ENCODE measurements at places on chromosomes 7 and 10.

- no peak for DNase-seq
Measured at GRCh38 chr7:17427924-17428323, 129.5 kb downstream of the AHR start.

DNA sequence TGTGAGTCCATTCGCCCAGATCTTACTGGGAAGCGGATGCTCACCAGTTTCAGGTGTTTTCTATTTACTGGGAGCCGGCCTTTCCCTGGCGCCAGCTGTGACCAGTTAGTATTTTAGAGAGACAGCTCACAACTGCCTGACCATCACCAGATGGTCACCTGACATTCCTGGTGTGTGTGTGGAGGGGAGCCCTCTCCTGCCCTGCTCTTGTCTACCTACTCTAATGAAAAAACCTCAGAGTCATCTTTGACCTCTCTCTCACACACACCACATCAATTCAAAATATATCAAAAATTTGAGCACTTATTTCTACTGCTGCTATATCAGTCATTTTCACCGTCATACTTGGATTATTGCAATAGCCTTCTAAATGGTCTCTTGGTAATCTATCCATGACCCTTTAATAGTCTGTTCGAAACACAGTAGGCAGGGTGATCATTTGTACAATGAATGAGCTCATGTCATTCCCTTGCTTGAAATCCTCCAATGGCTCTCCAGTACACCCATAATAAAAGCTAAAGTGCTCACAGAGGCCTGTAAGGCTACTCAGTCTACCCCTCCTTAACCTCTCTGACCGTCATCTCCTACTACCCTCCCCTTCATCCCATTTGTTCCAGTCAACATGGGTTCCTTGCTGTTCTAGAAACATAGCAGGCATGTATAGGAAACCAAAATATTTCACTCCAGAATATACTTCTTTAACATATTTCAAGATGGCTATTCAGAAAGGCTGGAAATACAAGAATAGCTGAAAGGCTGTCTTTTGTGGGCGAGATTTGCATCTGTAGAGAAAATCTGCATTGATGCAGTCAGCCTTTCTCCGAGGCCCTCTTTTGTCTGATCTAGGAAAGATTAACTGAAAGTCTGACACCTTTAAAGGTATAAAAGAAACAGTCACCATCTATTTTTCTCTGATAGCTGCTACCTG is 17.5 kb upstream of the NT5C3A start:
- DNase-seq: no peak

- no peak for DNase-seq
Measured at GRCh38 chr7:89839329-89839728, 314.9 kb upstream of the STEAP1 start.

- no peak for DNase-seq
Measured at GRCh38 chr7:98629001-98629431, 11.9 kb downstream of the NPTX2 start.

DNA sequence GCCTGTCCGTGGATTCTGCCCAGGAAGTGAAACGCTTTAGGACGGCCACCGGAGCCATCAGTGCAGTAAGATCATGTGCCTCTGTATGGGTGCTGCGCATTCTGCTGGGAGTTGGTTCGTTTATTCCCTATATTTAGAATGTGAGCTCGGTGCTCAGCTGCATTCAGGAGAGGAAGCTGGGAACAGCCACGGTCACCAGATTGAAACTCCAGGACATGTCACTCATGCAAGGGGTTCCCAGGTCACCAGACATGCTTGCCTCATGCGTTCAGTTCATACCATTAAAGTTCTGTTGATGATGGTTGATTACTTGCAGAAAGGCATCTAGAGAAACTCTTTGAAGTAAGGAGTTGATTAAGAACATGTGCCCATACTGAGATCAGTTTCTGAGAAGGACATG is 78.1 kb downstream of the TRRAP start:
- DNase-seq: no peak

GRCh38 chr7:80632819-80633218 is 5.6 kb upstream of the CD36 start:
- no peak for DNase-seq

DNA sequence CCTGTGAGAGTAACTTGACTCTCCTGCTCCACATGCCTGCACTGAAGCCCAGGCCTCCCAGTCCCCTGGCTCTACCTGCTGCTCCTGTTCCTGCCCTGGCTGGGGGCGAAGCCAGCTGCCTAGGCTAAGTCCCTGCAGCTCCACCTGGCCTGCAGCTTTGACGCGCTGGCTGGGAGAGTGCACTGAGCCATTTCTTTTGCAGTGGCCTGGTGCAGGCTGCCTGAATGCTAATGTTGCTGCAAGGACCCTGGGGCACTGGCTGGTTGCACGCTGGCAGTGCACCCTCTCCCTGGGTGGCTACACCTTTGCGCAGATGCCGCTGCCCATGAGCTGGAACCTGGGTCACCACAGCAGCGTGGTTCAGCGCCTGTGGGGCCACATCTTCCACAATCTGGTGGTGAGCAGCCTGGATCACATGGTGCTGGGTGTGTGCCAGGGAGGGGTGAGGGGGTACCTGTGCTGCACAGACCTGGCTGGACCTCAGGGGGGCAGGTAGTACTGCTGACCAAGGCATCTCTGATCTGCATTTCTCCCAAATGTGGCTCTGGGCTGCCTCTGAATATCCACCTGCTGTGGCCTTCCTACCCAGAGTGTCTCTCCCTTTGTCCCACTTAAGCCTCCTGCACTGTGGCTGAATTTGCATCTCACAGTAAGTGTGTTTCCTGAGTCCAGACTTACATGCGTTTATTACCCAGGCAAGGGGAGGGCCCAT is 20.0 kb downstream of the IMPDH1 start:
- no peak for DNase-seq

DNA sequence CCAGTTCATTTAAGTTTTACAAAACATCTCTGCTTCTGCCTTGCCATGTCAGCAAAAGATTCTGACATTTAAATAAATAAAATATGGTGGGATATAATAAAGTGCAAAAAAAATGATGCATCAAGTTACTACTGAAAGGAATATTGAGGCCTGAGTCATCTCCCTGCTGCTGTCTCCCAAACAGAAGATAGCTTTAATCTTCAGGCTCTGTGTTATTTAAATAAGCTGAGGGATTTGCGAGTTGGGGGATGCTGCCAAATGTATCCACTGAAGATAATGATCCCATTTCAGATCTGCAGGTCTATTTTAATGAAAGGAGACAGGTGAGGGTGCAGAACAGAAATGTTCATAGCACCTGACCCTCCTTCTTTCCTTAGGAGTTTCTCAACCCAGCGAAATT is 720.8 kb downstream of the AUTS2 start:
- DNase-seq: no peak

DNA sequence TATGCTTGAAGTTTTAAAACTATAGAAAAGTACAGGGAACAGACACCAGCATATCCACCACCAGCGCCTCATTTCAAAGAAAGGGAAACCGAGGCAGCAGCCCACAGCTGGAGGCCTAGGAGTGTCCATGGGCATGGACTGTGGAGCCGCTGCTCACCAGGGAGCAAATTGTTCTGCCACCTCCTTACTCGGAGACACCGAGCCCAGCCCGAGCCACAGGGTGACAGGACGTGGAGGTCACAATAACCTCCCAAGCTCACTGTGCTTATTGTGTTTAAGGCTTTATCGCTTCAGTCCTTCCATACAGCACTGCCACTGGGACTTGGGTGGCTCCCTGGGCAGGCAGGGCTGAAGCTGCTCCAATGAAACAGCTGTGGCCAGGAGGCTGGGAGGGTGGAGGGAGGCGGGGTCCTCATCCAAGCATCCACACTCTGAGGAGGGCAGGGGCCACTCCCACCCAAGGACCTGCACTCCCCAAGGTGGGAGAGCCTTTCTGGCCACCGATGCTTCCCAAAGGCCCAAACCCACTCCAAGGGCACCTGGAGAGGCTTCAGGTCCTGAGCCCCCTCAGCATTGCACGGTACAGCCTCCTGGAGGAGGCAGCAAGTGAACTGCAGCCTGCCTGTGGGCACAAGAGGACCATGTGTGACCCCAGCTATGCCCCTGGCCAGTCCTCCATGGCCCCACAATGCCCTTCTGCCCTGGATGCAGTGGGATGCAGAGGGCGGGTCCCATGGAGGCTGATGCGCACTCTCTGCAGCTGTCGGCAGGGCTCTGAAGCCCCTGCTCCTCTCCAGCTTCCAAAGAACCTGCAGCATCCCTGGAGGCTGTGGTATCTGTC is 38.7 kb upstream of the RET start:
- no peak for DNase-seq

DNA sequence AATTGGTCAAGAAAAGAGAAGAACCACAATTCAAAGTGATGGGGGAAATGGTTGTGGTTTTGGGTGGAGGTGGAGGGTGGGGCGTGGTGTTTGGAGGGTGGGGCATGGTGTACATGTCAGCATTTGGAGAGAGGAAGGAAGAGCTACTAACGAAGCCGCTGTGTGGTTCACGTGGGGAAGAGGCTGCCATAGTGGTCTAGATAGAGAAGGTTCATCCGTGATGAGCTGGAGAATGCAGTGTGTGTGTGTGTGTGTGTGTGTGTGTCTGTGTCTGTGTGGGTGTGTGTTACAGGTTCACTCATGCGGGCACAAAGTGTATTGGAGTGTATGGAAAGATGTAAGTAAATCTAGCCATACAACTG is 6.1 kb upstream of the VCL start:
- DNase-seq: peak; percentile 84
